Esophagus squamous epithelium (tissue), 5 donors: ENCODE measurements at places on chromosomes 13 and 19.

- DNase-seq, result no peak
Observed at GRCh38 chr19:48271531-48272151, 1.8 kb downstream of the ZNF114 start.

DNA sequence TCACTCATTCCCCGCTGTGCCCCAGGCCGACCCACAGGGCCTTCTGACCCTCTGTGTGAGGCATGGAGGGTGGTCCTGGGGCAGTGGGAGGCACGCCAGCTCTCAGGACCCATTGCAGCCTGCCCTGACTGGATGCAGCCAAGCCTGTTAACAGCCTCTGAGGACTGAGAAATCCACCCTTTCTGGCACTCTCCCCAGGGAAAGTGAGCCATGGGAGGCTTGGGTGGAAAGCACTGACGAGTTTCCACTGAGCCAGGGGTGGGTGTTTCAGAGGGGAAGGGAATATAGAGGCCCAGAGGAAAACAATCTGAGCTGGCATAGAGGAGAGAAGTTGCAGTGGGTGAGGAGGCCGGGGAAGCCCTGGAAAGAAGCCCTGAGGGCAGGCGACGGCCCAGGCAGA is 30.6 kb upstream of the SLC7A10 start:
- no peak for DNase-seq

DNA sequence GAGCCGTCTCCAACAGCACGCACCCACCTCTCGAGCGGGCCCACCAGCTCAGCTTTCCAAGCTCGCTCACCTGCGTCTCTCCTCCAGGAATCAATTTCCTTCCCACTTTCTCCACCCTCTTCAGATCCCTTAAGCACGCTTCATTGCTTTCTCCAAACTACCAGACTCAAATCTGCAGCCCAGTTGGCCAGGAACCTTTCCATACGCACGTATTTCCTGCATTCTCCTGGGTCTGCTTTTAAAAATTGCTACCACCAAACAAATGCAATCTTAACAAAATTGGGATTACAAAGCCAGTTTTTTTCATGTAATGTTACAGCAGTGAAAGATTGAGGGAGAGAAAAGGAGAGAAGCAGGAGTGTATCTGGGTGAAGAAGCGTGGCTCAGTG is 1.5 kb downstream of the ENOX1 start:
- no peak for DNase-seq

DNA sequence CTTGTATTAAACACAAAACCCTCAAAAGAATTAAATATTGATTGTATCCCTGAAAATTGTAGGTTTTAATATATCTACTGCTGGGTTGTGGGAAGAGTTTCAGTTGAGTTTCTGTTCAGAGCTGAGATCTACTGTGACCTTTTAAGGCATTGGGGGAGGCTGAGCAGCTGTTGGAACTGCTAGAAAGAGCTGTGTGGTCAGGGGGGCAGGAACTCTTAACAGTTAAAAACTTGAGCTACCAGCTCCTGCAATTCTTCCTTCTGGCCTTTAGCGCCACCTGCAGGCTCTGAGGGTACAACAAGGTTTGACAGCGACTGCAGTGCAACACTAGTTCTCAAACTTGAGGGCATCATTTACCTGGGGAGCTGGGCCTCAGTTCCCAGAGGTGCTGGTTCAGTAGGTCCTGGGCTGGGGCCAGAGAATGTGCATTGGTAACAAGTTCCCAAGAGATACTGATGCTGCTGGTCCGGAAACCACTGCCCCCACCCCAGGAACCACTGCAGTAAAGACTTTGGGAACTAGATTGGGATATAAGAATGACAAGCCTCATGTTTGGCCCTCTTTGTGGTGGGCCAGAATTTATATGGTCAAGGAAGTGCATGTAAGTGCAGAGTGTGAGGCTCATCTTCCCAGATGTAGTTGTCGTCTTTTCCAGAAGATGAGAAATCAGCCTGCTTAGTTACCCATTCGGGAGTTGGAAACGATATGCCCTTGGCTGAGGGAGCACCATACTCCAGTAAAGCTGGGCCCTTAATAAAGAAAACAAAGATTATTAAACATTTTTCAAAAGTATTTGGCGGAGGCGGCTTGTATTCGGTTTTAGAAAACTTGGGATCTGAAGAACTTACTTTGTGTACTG is 2.6 kb downstream of the RNASEH2B start:
- DNase-seq, result peak; percentile 31

DNA sequence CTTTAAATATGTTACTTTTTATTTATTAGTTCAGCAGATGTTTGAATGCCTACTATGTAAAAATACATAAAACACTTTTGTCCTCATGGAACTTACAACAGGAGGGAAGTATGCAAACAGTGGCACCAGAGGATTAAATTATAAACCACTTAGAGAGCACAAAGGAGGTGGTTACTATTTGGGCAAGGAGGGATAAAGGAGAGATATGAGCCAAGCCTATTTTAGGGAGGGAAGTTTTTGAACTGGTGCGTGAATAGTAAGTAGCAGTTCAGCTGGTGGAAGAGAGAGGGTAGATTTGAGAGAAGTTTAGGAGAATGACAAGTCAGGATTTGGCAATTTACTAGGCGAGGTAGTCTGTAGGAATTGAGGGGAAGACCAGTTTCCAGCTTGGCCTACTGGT is 8.6 kb downstream of the AKAP11 start:
- DNase-seq, result no peak

- no peak for DNase-seq
Observed at GRCh38 chr19:21328406-21328805, 804 bp downstream of the ZNF708 start.

DNA sequence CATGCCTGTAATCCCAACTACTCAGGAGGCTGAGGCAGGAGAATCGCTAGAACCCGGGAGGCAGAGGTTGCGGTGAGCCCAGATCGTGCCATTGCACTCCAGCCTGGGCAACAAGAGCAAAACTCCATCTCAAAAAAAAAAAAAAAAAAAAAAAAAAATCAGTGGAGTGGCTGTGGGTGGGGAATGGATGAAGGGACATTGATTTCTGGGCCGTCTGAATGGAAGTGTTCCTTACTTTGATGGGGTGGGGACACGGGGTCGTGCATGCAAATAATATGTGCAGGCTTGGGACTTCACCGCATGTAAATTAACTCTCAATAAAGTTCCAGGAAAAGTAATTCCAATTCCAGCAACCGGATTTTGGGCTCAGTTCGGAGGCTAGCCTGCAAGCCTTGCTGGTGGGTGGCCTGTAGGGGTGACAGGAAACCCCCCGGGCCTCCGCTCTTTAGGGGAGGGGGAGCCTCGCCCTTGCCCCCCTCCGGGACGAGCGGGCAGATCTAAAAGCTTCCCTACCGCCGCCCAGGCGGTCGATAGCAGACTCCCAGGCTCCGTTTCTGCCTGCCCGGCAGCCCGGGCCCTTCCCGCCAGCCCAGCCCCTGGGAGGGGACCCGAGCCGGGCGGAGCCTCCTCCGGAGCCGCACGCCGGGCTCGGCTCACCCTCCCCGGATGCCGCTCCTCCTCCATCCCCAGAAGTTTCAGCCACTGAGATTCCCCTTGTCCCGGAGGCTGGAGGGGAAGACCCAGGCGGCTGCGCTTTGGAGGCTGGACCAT is 48.0 kb upstream of the ADGRE5 start:
- no peak for DNase-seq

- DNase-seq, result no peak
Observed at GRCh38 chr19:39335168-39335548, 685 bp downstream of the GMFG start.

DNA sequence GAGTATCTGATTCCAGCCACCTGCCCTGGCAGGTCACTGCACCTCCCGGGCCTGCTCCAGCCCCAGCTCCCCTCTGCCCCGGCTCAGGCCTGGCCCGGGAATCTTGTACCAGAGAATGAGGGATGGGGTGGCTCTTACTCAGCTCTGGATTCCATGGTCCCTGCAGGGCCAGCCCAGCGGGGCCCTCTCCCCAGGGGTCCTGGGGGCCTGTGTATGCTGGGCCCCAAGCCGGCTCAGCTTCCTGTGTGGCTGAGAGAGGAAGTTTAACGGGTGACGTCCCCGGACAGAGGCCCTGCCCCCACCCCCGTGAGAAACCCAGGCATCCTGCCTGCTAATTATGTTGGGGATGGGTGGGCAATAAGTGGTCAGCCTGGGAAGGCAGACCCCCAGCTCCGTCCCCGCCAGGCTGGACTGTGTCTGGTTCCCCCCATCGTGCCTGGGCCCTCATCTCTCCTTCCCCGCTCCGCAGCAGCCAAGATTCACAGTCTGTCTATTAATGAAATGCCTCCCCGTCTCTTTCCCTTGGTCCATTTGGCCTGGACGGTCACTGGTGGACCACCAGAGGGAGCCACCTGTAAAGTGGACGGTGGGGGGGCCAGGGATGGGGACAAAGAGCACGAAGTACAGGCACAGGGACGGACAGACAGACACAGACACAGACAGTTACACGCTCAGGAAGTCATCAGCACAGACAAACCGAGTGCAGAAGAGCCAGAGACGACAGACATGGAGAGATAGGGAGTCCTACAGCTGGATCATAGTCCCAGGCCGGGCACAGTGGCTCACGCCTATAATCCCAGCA is at the start of gene DENND1C:
TSS of gene DENND1C (minus strand) at position 247 of the 802 bp plus-strand sequence. CDS start at position 155, 92 bp downstream.
- peak; percentile 23 for DNase-seq

DNA sequence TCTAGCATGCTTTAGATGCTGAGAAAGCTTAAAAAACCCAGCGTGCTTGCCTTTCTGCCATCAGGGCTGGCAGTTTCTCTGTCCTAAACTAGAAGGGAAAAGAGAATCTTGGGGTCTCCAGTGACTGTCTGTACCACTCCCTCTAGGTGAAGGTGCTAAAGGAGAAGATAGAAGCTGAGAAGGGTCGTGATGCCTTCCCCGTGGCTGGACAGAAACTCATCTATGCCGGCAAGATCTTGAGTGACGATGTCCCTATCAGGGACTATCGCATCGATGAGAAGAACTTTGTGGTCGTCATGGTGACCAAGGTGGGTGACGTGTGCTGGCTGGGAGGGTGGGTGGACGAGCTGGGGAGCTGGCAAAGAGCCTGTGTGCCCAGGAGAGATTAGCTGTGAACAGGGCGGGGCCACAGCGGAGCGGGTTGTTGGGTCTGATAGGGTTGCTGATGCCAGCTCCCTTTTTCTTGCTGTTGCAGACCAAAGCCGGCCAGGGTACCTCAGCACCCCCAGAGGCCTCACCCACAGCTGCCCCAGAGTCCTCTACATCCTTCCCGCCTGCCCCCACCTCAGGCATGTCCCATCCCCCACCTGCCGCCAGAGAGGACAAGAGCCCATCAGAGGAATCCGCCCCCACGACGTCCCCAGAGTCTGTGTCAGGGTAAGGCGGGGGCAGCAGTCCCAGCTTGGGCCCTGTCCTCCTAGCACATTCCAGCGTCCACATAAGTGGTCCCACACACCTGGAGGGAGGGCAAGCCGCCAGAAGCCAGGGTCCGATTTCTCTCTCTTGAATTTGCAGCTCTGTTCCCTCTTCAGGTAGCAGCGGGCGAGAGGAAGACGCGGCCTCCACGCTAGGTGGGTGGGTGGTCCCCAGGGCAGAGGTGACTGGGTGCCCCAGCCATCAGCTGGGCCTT is 2.3 kb downstream of the RAD23A start:
- DNase-seq, result no peak

DNA sequence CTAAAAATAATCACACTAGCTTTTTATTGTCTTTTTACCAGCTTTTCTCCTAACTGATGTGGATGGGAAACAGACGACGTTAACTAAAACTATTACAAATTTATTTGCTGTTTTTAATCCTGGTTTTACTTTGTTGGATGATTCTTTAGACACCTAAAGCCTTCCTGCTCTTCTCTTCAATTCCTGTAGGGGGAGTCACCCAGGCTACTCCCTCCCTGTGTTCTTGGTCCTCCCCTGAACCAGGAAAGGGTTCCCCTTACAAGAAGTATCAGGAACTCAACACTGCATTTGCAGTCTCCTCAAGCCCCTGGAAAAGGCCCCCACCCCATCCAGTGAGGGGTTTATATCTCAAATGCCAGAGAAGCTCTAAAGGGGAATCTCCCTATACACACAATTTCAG is 206.1 kb downstream of the SUCLA2 start:
- no peak for DNase-seq

- DNase-seq, result no peak
Observed at GRCh38 chr19:29084266-29084665, 128.7 kb downstream of the UQCRFS1 start.

- no peak for DNase-seq
Observed at GRCh38 chr13:23671897-23672296, 101.7 kb downstream of the TNFRSF19 start.

- no peak for DNase-seq
Observed at GRCh38 chr19:18289471-18290301, 8.3 kb upstream of the JUND start.
